D721Med (cell line): ENCODE measurements at places on chromosomes 1 and 21.

DNA sequence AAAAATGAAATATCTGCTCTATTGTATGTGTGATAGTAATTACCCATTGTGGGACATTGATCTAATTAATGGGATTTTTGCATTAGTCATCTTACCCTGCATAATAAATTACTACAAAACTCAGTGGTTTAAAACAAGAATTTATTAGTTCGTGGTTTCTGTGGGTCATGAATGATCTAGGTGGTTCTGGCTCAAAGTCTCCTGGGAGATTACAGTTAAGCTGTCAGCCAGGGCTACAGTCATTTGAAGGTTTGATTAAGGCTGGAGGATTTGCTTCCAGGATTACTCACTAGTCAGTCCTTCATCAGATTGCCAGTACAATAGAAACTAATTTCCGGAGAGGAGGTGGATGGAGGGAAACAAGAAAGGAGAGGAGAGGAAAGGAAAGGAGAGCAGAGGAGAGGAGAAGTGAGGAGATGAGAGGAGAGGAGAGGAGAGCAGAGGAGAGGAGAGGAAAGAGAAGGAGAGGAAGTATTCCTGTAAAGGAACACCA lies 60.4 kb upstream of the TNFSF4 start:
- DNase-seq = no peak

DNA sequence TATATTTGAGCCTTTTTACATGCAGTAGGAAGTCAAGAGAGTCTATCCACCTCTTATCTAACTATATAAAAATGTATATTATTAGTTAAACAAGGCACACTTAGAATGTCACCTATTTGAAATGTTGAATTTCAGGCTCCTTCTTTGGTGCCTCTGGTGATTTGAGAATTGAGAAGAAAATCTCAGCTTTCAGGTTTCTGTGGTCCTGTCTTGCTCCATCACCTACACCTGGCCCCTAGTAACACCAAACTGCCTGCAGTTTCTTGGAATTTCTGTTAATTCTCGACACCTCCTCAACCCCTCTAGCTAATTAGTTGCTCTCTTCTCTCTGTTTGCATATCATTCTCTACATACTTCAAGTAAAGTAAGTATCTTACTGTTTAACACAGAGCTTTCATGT lies 54.9 kb upstream of the WNT2B start:
- DNase-seq = no peak

- DNase-seq = no peak
Measured at GRCh38 chr1:211473823-211474222, 18.1 kb downstream of the RD3 start.

- DNase-seq = no peak
Measured at GRCh38 chr1:20442920-20443625, 42.9 kb downstream of the CAMK2N1 start.

DNA sequence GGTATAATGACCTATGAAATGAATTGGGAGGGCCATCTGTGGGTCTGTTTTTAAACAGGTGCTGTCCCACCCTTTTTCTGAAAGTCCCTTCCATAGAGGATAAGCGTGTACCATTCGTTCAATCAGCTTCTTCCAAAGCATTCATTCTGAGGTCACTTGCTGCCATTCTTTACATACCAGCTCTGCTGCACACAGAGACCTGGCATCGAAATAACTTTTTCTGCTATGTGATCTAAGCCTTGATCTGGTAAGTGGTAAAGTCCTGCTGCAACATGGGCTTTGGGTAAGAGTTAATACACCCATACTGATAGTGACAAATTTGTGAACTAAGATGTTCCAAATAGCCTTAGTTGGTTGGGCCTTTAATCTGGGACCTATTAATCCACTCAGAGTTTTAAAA lies 38.9 kb downstream of the DR1 start:
- no peak for DNase-seq

DNA sequence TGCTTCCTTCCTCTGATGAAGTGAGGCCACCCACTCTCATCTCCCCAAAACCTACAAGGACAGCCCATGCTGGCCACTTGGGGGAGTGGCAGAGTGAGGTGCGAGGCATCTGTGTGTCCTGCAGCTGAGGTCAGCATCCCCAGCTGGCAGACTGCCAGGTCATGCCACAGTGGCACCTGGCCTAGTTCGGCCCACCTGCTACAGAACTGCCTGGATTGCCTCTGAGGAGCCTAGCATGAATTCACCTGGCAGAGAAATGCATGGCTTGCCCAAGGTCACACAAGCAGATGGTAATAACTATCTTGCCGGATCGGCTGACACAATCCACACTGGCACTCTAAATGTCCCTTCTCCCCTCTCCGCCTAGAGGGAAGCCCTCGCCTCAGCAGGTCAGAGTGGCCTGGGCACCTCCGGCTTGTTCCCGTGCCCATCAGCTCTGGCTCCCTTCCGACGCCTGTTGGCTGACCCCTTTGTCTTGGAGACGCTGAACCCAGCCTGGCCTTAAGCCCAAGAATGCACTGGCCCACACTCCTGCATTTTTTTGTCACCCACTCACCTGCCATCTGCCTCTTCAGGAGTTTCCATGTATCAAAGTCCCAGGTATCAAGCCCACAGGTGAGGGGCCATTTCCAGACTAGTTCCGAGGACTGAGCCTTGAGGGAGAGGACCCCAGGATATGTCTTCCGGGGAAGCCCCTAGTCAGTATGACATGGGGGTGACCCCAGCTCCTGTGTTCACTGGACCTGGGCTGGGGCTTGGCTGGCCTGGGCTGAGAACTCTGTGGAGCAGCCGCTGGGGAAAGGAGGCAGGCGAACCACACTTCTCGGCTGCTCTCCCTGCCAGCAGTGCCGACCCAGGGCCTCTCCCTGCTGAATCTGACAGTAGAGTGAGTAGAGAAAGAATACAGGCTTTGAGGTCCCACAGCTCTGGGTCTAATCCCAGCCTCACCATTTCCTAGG lies 21.7 kb downstream of the ECE1 start:
- DNase-seq = no peak

- no peak for DNase-seq
Measured at GRCh38 chr1:76607717-76608116, 259.6 kb upstream of the ST6GALNAC5 start.

DNA sequence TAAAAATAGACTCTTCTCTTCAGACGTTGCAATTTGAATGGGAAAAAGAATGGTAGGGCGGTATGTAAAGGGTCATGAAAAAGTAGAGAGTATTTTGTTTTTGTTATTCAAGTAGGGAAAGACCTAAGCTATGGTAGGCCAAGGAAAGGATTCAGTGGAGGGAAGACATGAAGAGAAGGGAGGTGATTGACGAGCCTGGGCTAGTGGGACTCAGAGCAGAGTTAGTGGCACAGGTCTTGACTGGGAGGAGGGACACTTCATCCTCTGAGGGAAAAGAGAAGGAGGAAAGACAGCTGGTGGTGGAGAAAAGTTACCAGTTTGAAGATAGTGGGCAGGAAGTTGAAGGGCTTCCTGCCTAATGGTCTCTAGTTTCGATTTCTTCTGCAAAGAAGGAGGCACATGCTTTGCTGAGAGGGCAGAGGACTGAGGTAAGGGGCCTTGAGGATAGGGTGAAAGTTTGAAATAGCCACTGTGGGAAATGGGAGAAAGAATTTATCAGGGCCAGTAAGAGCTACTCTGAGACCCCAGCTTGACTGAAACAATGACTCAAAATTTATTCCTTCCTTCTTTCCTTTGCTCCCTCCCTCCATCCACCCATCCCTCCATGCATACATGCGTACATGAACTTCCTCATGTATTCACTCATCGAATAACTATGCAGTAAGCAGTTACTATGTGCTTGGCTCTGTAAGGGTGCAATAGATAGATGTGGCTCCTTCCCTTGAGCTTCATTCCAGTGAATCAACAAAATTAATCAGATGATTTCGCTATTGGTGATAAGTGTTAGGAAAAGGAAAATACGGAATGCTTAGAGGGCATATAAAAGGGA lies 4.2 kb downstream of the CD48 start:
- DNase-seq = no peak

GRCh38 chr1:24501371-24502064 lies 1.1 kb upstream of the RCAN3 start:
- no peak for DNase-seq

DNA sequence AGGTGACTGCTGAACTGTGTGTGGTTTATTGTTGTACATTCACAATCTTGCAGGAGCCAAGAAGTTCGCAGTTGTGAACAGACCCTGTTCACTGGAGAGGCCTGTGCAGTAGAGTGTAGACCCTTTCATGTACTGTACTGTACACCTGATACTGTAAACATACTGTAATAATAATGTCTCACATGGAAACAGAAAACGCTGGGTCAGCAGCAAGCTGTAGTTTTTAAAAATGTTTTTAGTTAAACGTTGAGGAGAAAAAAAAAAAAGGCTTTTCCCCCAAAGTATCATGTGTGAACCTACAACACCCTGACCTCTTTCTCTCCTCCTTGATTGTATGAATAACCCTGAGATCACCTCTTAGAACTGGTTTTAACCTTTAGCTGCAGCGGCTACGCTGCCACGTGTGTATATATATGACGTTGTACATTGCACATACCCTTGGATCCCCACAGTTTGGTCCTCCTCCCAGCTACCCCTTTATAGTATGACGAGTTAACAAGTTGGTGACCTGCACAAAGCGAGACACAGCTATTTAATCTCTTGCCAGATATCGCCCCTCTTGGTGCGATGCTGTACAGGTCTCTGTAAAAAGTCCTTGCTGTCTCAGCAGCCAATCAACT lies 6.4 kb upstream of the PIGV start:
- no peak for DNase-seq

- no peak for DNase-seq
Measured at GRCh38 chr1:1967151-1967550, 36.4 kb downstream of the CFAP74 start.

GRCh38 chr1:94708299-94708685 lies 111.9 kb upstream of the SLC44A3 start:
- DNase-seq = no peak

- DNase-seq = no peak
Measured at GRCh38 chr21:18986197-18986596, 582.6 kb upstream of the TMPRSS15 start.

GRCh38 chr1:58968360-58968952 lies 184.6 kb upstream of the JUN start:
- no peak for DNase-seq

GRCh38 chr1:1817221-1817620 lies 39.0 kb upstream of the NADK start:
- no peak for DNase-seq

DNA sequence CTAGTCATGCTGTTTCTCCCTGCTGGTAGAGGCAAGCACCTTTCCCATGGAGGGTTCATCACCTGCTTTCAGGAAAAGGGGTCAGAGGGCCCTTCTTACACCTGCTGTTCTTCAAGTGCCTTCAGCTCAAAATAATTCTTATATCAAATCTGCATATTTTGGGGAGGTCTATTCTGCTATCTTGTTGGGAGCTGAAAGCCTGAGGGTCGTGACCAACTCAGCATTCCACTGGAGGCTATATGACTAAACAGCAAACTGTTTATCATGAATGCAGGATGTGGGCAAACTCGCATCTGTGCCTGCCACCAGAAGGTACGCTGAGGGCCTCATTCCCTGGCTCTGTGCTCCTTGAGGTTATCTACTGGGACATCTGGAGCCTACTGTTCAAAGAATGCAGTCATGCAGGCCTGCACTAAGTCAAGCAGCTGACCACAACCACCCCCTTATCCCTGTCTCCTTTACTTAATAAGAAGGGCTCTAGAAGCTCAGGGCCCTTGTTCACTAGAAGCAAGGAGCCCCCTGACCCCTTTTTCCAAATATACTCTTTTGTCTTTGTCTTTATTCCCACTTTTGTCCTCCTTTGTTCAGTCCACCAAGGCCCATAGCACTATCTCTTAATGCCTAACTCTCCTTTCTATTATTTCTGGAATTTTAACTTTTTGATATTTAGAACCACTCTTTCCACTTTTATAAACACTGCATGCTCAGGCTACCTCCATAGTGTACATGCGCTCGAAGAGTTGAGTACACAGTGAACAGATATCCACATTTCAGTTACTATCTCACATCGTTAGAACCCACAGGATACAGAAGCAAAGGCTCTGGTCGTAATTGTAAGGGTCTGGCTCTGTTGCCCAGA lies 4.5 kb upstream of the TRIM17 start:
- DNase-seq = no peak

GRCh38 chr1:239388578-239388977 lies 2.2 kb downstream of the CHRM3 start:
- no peak for DNase-seq

GRCh38 chr1:202283379-202283844 lies 58.3 kb downstream of the UBE2T start:
- DNase-seq = no peak

DNA sequence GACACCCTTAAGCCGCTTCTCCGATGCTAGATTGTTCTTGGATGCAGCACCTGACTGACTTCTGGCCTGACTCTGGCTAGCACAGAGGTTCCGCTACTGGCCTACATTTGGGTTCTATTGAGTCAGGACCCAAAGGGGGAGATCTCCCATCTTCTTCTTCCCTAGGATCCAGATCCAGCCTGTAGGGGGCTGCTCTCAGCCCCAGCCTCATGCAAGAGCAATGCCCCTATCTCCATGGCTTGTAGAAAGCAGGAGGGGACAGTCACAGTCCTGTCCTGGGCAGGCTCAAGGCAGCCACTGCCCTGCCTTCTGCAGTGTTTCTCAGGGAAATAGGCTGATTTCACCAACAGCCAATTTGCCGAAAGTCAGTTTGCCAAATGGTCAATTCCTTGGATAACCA lies 6.3 kb upstream of the ADAR start:
- DNase-seq = no peak

DNA sequence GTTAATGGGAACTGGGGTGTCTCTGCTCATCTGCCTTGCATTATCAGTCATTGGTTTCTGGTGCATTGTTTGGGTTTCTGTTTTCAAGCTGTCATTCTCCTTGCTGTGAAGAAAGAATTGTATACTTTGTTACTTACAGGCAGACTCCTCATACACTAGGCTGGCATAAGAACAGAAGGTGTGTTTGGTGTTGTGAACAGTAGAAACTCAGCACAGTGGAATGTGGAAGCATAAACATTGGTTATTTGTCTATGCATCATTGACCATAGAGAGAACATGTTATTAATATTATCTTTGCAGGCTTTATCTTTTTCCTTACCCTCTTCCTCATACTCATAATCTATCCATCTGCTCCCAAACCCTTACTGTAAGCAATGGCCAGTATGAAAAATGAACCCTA lies 18.2 kb downstream of the C1orf87 start:
- DNase-seq = no peak

DNA sequence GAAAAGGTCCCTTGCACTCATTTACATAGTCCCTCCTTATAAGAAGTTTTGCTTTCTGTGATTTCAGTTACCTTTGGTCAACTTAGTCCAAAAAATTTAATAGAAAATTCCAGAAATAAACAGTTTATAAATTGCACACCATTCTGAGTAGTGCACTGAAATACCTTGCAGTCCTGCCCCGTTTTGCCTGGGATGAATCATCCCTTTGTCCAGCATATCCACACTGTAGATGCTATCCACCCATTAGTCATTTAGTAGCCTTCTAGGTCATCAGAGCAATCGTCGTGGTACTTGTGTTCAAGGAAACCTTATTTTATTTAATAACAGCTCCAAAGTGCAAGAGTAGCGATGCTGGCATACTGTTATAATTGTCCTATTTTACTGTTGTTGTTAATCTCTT lies 38.0 kb downstream of the SPRTN start:
- DNase-seq = no peak

GRCh38 chr1:218896202-218896601 lies 277.5 kb upstream of the LYPLAL1 start:
- no peak for DNase-seq
